ENCODE measurements at places on chromosomes 11 and 22.

DNA sequence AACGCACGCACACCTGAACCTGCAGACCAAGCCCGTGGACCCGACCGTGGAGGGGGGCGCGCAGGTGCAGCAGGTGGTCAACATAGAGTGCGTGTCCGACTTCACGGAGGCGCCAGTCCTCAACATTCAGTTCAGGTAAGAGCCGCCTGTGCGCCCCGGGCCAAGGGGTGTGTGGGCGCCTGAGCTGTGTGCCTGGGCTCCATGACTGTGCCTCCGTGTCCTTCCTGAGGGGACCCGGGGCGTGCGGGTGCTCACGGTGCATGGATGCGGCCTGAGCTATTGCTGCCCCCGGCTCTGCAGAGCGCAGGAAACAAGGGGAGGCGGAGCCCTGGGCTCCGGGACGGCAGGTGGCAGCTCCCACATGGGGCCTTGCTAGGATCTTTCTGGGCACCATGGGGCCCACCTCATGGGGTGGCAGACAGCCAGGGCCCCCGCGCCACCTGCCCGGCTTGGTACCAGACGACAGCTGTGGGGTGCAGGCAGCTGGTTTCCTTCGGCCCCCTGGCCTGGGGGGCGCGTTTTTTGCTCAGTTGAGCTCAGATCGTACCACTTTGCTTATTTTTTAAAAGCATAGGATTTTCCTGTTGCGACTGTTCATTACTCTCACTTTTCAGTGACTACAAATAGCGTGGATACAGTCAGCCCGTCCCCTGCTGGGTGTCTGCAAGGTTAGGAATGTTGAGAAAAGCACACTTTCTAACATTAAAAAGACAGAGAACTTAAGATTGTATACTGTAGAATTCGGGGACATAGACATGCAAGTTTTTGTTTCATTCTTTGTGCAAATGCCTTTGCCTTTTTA is 28.3 kb downstream of the MUC6 start:
- no peak for DNase-seq

DNA sequence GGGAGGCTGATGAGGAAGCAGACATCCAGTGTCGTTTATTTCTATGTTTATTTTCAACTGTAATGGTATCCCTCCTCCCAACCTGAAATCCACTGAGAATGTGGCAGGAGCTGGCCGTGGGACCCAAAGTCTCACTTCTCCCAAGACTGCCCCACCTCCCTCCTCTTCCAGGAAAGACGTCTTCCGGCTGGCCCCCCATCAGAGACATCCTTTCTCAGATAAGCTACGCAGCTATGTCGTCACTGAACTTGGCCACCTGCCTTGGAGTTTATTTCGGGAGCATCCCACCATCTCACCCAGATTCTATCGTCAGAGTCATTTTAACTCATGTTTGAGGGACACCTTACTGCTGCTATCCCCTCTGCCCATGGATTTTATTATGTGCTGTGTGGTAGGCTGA is 13.9 kb downstream of the TMEM184B start:
- DNase-seq: no peak

- DNase-seq: no peak
These were observed at the start of gene BTG4 for GRCh38 chr11:111512296-111513239. Gene BTG4, minus strand, starts transcription at chr11:111512386. Its CDS starts 13,610 bp downstream, at chr11:111498776.

GRCh38 chr11:73306977-73307322 is 1.1 kb upstream of the ARHGEF17 start:
- no peak for DNase-seq

DNA sequence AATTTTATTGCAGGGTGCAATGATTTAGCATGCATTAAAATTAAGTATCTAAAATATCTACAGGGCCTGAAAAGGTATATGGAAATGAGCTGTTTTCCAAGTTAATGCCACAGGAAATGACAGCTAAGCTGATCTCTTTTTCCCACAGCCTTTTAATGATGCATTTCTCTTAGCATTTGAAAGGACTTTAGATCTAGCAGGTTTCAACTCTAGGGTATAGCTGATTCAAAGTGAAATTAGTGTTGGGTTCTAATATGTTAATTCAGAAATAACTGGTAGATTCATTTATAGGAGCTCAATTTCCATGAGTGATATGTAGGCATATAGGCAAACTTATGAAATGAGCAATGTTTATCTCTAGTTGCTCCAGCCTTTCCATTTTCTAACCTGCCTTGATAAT is 274.2 kb downstream of the CASP12 start:
- DNase-seq: no peak

DNA sequence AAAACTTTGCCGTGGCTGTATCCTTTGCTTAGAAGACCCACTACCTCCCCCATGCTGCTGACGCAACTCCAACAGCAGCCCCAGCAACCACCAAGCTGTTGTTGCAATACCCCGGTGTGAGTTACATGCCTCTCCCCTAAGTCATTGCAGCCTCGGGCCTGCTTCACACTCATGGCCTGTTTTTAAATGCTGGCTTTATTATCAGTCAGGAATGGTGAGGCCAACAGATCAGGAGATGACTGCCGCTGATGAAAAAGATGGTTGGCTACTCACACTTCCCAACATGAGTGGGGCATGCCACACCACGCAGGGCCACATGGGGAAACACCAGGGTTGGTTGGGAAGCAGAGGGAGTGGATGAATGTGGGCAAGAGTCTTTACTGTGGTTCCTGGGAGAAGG is 171.5 kb upstream of the SYT13 start:
- no peak for DNase-seq

DNA sequence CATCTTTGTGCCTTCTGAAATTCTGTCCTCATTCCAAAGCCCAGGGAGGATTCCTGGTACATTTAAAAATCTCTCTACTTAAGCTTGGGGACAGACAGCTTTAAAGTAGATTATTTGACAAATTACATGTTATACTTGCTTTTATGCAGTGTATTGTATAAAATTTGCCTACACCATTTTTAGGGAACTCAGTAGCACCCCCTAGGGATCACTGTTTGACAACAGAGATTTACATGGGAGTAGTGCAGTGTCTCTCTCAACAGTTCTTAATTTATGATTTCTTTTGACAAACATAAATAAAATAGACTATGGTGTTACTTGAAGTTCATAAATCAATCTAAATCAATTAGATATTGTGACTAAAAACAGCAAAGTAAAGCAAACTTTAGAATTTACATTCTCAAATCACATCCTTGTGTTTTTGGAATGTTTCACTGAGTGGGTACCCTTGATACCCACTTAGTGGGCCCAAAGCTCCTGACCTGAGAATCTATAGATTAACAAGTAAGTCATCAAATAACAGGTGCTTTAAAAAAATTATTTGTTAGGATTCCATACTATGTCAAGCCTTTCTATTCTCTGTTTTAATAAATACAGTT is 428.8 kb downstream of the DYNC2H1 start:
- DNase-seq: no peak

DNA sequence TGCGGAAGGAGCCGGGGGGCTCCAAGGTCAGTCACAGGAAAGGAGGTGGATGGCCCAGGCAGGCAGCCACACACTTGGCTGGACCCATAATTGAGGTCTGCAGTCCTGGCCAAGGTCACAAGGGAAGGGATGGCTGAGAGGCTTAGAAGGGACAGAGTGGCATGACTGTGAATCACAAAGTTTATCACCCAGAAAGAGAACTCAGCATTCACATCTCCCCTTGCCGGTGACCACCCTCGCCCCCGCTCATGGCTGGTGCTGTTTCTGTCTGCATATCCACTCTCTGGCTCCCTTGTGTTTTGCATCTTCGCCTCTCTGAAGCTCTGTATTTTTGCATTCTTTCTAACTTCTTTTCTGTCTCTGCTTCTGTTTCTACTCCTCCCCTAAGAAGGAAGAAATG is 117.5 kb downstream of the FEZ1 start:
- no peak for DNase-seq

GRCh38 chr11:93611836-93612677 is 49.4 kb upstream of the CEP295 start:
- DNase-seq: no peak

DNA sequence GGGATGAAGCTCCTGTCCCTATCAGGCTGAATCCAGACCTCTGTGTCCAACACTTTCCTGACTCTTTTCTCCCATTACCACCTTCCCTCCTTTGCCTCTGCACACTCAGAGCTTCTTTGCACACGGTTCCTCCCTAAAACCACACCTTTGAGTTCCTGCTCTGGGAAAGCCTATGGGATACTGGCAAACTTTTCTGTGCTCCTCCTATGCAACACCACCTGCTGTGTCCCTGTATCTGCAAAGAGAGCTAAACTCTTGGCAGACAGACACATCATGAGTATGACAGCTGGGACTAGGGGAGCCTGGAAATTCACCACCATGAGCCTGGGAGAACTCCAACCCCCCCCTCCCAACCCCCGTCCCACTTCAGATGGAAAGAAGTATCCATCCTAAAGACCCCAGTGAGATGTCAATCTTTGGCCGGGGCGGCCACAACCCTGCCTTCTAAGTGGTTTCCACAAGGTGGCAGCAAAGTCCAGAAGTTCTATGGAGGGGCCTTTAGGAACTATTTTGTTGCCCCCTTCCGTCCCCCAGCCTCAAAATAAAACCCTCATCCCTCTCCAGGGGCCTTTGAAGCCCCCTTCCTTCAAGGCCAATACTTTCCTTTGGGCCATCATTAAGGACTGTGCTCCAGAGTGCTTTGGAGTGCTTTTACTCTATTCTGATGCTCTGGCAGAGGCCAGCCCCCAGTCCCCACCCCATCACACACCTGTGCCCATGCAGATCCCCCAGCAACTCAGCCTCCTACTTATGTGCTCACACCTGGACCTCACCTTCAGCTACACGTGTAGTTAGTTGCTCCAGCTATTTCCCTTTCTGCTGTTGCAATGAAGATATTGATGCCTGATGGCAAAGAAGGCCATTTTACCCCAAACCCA is 19.4 kb downstream of the HTR3A start:
- DNase-seq: peak; percentile 24

- DNase-seq: no peak
These were observed 98.2 kb upstream of the CEP126 start for GRCh38 chr11:101816613-101817012.

DNA sequence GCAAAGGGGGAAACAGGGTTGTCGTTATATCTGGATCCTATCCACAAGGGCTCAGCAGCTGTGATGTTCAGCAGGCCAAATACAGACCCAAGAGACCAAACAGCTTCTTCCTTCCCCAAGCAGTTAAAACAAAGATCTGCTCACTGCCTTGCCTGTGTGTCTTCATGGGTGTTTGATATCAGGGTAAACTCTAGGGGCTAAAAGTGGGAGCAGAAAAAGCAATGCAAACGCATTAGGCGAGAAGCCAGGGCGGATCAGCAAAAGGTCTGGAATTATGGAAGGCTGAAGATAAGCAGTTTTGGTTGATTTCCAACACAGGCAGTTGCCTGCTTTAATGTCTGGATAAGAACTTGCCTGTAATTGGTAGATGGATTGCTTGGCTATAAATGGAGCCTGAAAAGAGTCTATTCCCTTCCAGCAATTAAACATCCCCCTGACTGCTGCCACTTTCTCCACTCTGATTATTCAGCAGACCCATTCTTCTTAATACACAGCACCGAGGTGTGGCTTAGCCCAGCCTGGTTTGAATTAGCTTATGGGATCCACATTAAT is 126.3 kb downstream of the COMMD9 start:
- DNase-seq: no peak

- DNase-seq: no peak
These were observed 125.3 kb downstream of the VPREB1 start for GRCh38 chr22:22369964-22370270.

DNA sequence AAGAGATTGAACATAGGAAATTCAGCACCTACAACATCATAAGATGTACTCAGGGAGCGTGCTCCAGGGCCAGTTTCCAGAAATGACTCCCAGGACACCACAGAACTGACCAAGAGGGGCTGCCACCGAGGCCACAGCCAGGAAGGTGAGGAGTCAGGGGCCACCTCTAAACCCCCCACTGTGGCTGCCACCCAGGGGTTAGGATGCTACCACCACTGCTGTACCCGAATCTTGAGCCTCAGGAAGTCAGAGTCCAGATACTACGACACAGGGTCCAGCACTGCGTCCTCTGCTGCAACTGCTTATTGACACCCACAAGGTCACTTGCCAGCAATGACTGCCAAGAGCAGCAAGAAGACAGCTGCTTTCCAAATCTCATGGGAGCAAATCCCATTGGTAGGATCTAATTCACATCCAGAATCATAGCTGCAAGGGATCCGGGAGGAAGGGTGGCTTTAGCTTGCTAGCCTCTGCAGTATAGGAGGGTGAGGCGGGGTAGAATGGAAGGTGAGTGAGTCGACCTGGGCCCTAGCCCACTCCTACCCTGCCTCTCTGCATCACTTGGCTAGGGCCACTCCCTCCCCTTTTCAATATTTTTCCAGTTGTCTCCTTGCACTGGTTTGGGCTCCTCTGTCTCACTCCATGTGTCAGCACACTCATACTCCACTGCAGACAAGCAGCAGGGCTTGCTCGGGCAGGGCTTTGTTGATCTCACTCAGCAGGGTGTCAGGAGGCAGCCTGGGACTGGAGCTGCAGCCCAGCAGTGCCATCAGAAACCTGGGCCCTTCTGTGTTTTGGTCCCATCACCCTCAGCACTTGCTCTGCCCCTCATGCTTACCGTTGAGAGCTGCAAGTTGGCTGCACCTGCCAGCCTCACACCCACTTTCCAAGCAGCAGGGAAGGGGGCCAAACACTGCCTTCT is 18.1 kb upstream of the CYTH4 start:
- no peak for DNase-seq

DNA sequence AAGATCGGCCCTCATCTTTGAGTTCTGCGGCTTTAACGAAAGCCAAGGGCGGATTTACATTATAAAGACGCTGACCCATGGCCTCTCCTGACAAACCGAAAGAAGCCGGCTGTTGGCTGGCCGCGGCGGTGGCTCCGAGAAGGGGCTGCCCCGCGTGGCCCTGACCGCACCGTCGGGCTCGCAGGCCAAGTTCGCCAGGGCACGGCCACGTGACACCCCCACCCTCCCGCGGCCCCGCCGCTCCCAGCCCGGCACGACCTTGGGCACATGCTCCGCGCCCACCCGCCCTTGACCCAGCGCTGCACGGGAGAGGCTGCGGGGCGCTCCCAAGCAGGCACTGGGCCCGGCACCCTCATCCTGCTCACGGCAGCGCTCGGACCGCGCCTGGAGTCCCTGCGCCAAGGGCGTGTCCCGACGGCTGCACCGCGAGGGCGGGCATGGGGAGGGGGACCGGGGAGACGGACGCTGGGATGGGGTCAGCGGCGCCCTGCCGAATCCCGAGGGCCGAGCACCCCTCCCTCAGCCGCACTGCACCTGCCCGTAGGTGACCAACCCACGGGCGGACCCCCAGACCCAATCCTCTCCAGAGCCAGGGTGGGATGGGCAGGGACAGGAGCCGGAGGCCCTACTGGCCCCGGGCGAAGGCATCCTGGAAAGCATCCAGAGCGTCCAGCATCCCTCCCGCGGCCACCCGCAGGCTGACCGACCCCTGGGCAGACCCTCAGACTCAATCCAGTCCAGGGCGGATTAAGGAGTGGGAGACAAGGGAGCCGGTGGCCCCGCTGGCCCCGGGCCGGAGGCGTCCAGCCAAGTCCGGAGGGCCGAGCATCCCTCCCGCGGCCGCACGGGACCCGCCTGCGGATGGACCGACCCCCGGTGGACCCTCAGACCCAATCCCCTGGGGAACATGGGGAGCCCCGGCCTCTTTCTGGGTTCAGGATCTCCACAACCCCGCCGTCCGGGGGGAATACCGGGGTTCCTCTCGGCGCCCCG is 759 bp downstream of the CPT1A start:
- DNase-seq: no peak

DNA sequence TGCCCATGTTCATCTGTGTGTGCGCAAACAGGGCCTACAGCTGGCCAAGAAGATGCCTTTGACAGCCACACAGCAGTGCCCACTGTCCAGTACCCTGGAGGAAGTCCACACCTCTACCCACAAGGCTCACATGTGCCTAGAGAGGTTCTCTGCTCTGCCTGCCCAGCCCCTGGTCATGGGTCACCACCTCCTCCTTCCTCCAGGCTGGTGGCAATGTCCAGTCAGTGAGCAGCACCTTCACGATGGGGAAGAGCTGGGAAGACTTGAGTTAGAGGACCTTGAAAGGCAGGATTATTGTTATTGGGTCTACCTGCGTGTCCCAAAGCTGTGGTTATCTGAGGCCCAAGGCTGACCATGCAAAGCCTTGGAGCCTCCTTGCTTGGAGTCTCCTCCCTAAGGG is 28.4 kb upstream of the TTC12 start:
- no peak for DNase-seq

Data from NCI-H1436 (cell line).